CD4-positive, alpha-beta T cell treated with Interleukin-12 subunit alpha and Interleukin-12 subunit beta, for 1 hour (primary cell): ENCODE measurements at places on chromosomes 7 and 10.

DNA sequence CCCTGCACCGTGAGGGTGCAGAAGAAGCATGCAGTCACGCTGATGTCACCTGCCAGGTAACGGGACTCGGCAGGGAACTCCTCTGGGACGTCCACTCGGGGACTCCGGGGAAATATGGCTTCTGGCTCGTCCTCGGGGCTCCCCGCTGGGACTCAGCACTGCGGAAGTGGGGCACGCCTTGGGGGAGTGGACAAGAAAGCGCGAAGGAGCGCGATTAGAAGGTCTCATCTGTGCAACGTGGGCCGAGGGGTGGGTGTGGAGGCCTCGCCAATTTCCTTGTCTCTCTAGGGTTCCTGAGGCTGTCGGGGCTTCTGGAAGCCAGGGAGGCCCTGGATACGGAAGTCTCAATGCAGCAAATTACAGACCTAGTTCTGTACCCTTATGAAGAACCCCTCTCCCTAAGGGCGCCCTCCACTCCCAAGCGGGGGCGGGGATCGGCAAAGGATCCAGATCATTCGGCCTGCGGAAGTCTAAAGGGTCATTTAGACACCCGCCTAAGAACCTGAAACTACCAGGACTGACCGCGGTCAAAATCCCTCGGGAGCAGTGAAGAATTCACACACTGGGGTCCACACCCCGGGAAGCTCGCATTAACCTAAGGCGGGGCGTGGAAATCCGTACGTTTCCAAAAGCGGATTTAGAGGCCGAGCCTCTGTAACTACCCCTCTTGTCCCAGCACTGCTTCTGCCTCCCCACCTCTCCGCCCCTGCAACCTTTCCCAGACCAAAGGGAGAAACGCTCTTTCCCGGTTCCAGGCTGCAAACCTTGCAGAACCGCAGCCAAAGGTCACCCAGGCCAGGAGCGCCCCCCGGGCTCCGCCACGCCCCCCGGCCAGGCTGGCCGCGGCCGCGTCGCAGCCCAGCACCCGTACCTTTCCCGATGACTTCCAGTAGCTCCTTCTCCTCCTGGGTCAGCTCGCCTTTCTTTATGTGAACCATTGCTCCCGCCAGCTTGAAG, 640 bp downstream of the ANKMY2 start:
- DNase-seq = peak; percentile 60

DNA sequence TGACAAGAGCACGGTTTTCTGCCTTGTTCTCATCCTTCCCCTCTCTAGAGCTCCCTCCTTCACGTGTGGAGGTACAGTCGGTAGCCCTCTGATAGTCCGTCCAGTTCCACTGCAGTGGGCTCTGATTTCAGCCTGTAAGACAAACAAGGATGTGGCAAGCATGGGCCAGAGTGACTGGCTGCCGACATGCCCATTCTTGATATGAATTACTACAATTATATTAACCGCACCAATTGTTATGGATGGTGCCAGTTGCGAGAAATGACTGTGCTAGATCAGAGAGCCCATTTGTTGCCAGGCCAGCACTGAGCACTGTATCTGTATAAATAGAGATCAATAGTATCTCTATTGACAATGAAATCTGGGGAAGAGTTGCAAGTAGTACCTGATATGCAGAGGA, 146.6 kb downstream of the CHN2 start:
- DNase-seq = no peak

DNA sequence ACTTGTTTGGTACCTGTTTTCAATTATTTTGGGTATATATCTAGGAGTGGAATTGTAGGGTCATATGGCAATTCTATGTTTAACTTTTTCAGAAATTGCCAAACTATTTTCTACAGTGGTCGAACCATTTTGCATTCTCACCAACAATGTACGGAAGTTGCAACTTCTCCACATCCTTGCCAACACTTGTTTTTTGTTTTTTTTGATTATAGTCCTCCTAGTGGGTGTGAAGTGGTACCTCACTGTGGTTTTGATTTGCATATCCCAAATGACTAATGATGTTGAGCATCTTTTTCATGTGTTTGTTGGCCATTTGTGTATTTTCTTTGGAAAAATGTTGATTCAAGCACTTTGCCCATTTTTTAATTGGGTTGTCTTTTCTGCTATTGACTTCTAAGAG, 122.1 kb downstream of the RPS24 start:
- no peak for DNase-seq

GRCh38 chr7:38195804-38196595, 18.0 kb downstream of the STARD3NL start:
- DNase-seq = no peak

- no peak for DNase-seq
Measured at GRCh38 chr10:89392974-89393373, 551 bp downstream of the IFIT1 start.
